ENCODE measurements at places on chromosomes 4 and X. TPM values are rescaled to one million over a fixed set of nuclear protein-coding genes. Genes with fewer than 3 reads are reported as not detected.

DNA sequence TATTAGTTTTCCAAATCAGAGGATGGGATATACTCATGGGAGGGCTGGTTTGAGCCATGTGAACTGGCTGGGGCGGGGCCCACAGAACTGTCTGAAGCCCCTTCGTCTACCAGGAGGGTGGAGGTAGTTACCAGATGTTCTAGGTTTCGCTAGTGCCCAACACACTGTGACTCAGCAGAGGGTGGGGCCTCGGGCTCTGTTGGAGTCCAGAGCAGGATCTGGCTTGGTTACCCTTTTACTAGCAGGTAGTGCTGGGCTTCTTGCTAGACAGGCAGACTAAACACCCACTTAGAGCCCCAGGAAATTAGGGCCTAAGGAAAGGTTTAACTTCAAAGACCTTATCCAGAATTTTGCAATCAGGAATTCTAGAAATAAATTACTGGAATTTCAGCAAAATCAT, 56.2 kb upstream of the CHRDL1 start:
- H3K4me3 ChIP-seq, result no peak overlapping the region
- DNase-seq, result no peak
- H3K27ac ChIP-seq, result no peak overlapping the region
- H3K27me3 ChIP-seq, result no peaks in the 10 kb centered on the region
- no peaks in the 10 kb centered on the region for H3K36me3 ChIP-seq

DNA sequence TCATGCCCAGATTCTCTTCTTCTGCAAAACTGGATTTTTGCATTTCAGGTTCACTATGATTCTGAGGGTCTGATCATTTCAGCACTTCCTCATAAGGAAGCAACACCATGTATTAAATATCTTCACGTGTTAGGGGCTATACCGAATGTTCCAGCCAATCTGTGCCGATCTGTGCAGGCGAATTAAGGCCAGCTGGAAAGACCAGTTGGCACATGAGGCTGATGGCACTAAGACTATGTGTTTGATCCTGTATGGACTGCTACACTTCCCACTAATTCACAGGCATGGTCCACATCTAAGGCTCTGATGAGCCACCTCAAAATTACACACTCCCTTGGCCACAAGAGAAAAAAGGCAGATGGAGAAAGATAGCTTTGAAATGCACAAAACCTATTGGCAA, 28.8 kb downstream of the KDR start:
- no peak for DNase-seq
- no peaks in the 10 kb centered on the region for H3K36me3 ChIP-seq
- no peaks in the 10 kb centered on the region for H3K4me1 ChIP-seq
- no peak overlapping the region for H3K4me3 ChIP-seq

CENPI gene
- 1.9 TPM for total RNA-seq

GRCh38 chrX:135544338-135544948, 24.0 kb downstream of the INTS6L start:
- H3K4me3 ChIP-seq, result no peak overlapping the region
- no peak overlapping the region for H3K27ac ChIP-seq
- DNase-seq, result no peak
- no peaks in the 10 kb centered on the region for H3K4me1 ChIP-seq
- no peaks in the 10 kb centered on the region for H3K27me3 ChIP-seq
- no peaks in the 10 kb centered on the region for H3K36me3 ChIP-seq

DNA sequence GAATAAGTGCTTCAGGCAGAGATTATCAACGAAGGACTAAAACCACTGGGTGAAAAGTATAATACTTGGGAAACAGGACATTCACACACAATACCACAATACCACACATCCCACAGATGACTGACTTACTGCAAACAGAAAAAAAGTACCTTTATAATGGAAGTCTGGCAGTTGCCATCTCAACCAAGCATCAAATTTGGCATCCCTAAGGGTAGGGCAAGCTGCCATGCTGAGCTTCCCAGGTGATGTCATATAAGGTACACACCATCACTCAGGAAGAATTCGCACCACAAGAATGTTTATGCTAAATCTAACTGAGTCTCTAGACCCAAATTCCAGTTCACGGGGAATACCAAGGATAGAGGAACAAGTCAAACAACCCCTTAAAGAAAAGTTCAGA, 9.1 kb downstream of the QDPR start:
- H3K27me3 ChIP-seq, result no peaks in the 10 kb centered on the region
- DNase-seq, result no peak
- H3K4me3 ChIP-seq, result no peak overlapping the region
- no peak overlapping the region for H3K27ac ChIP-seq
- no peaks in the 10 kb centered on the region for H3K4me1 ChIP-seq
- peaks cover 92% of the 10 kb centered on the region for H3K36me3 ChIP-seq

STBD1 gene
- 3.8 TPM for total RNA-seq

OCRL gene
- 12.4 TPM for total RNA-seq

DNA sequence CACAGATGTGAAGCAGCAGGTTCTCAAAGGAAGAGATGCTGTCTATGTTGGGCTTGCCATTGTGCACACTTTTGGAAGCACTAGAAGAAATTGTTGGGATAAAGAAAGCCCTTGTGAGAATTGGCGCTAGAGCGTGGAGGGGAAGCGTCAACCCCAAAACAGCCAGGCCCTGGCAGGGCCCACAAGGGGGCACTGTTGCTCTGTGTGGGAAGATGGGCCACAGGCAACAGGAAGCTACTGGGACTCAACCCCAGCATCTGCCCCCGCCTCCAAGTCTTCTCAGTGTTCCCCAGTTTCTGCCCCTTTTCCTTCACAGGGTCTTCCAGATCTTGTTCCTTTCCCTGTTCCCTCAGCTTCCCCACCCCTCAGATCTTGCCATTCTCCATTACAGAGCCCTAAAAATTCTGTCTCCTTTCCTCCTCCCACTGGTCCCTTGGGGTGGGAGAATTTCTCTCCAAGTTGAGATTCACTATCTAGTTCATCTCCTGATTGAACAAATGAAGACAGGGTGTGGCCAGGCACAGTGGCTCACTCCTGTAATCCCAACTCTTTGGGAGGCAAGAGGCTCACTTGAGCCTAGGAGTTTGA, 85.5 kb downstream of the STARD8 start:
- H3K36me3 ChIP-seq, result no peaks in the 10 kb centered on the region
- no peak overlapping the region for H3K4me3 ChIP-seq
- no peaks in the 10 kb centered on the region for H3K4me1 ChIP-seq
- no peaks in the 10 kb centered on the region for H3K27me3 ChIP-seq
- no peak for DNase-seq
- no peak overlapping the region for H3K27ac ChIP-seq

OPHN1 gene
- 3.0 TPM for total RNA-seq

GPRASP2 gene
- total RNA-seq, result 6.1 TPM

GRCh38 chr4:47617607-47618006, 132.5 kb downstream of the ATP10D start:
- H3K4me1 ChIP-seq, result no peaks in the 10 kb centered on the region
- H3K4me3 ChIP-seq, result no peak overlapping the region
- DNase-seq, result no peak
- no peaks in the 10 kb centered on the region for H3K27me3 ChIP-seq
- H3K27ac ChIP-seq, result no peak overlapping the region
- H3K36me3 ChIP-seq, result no peaks in the 10 kb centered on the region

DNA sequence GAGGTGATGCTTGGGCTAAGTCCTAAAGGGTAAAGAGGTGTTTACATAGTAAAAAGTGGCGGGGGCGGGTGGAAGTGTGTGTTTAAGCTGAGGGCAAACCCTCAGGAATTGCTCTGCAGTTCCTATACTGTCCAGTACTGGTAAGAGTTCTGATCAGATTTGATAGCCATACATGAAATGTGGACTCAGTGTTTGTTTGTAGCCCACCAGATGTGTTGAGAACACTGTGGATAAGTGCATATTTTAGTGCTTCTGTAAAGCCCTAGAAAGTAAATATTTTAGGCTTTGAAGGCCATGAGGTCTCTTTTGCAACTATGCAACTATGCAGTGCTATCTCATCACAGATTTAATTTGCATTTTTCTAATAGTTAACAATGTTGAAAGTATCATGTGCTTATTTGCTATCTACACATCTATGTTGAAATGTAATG, 80.7 kb upstream of the EOLA2 start:
- no peak for DNase-seq
- H3K27me3 ChIP-seq, result no peaks in the 10 kb centered on the region
- H3K36me3 ChIP-seq, result no peaks in the 10 kb centered on the region
- H3K27ac ChIP-seq, result no peak overlapping the region
- H3K4me3 ChIP-seq, result no peak overlapping the region
- H3K4me1 ChIP-seq, result no peaks in the 10 kb centered on the region

All from esophagus squamous epithelium (tissue), 5 donors.